HFF-Myc (cell line): ENCODE measurements at places on chromosomes 6 and 20.

- no peak for DNase-seq
Measured at GRCh38 chr20:2559279-2559626, 22.9 kb downstream of the TMC2 start.

DNA sequence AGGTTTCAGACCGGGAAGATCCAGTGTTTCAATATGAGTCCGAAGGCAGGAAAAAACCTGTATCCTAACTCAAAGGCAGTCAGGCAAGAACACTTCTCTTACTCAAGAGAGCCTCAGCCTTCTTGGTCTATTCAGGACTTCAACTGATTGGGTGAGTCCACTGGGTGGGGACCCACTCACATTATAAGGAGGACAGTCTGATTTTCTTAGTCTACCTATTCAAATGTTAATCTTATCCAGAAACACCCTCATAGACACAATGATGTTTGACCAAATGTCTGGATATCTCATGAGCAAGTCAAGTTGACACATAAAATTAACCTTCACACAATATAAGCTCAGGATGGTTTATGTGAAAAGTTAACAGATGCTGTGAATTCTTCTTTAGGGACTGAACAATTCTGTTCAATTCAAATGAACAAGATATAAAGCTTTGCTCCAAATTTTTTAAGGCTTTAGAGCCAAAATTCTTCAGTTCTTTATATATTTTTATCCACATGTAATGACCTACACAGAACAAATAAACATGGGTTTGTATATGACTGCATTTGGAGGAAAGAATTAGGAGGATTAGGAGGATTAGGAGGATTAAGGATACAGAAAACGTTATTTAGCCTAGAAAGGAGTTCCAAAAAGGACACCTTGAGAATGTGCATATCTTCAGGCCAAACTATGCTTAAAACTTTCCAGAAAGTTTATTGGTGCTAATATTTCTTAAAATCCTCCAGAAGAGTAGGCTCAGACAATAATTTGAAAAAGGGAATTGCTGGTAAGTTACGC lies 35.3 kb upstream of the LAMA2 start:
- no peak for DNase-seq

DNA sequence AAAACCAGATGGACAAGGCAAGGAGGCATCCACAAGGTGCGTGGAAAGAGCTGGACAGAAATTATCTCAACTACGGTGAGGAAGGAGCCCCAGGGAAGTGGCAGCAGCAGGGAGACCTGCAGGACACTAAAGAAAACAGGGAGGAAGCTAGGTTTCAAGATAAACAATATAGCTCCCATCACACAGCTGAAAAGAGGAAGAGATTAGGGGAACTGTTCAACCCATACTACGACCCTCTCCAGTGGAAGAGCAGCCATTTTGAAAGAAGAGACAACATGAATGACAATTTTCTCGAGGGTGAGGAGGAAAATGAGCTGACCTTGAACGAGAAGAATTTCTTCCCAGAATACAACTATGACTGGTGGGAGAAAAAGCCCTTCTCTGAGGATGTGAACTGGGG lies 26.8 kb downstream of the TRMT6 start:
- no peak for DNase-seq

DNA sequence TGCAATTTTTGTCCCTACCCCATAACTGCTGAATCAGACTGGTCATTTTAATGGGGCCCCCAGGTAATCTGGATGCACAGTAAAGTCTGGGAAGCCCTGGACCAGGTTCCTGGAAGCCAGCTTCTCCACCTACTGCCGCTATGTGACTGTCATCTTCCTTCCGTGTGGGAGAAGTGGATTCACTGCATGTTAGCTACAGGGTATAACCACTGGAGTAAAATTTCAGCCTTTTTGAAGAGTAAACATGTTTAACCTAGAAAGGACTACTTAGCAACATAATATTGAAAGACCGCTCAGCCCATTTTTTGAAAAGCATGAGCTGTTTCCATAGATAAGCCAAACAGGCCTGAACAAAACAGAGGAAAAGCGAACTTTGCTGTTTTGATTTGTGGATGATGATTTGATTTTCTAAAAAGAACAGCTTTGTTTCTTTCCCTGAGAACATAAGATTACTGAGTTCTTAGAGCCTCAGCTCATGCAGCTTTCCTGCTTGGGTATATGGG lies 208.1 kb downstream of the PLCB4 start:
- no peak for DNase-seq

GRCh38 chr6:21536280-21536766 lies 57.2 kb upstream of the SOX4 start:
- DNase-seq, result no peak

DNA sequence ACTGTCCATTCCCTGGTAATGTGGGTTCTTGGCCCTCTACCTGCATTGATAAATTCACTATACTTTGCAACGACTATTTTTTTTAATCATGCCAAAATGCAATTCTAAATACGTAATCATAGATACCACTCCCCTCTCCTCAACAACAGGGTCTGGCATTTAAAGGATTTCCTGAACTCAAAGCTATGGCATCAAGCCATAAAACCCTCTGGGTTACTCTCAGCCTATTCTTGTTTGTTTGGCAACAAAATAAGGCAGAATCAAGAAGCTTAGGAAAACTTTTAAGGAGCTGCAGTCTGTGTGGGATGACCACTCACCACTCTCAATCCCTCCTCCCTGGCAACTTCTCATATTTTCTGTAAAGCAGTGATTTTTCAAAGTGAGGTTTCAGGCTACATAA lies 669.9 kb upstream of the ID4 start:
- DNase-seq, result no peak

GRCh38 chr20:54237116-54237943 lies 29.4 kb downstream of the PFDN4 start:
- no peak for DNase-seq

GRCh38 chr6:80793411-80793810 lies 686.9 kb downstream of the BCKDHB start:
- DNase-seq, result no peak

DNA sequence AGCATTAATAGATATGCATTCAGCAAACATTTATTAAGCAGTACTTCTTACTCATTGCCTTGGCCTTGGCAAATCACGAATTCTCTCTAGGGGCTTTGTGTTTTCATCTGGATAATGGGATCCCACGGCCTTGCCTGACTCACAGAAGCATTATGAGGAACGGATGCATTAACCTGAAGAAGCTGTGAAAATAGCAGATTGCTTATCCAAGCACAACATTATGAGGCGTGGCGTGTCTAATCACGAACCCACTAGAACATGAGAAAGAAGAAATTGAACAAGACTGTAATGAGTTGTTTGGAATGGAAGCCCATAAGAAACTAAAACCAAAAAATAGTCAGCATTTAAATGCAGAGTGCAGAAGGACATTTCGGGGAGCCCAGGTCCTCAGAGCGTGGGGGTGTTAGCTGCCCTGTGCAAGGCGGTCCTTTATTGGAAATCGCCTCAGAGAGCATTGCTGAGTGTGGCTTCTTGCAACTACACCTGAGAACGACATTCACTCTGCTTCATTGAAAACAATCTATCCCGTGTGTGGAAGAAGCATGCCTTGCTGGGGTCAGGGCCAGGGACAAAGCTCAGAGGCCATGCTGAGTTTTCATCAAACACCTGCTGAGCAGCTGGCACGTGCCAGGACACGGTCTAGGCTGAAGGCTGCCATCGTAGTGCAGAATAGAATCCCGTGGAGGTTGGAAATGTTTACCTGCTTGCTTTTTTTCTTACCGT lies 179.9 kb downstream of the ZDHHC14 start:
- no peak for DNase-seq

- DNase-seq, result no peak
Measured at GRCh38 chr6:32655203-32655710, 11.2 kb downstream of the HLA-DQB1 start.

DNA sequence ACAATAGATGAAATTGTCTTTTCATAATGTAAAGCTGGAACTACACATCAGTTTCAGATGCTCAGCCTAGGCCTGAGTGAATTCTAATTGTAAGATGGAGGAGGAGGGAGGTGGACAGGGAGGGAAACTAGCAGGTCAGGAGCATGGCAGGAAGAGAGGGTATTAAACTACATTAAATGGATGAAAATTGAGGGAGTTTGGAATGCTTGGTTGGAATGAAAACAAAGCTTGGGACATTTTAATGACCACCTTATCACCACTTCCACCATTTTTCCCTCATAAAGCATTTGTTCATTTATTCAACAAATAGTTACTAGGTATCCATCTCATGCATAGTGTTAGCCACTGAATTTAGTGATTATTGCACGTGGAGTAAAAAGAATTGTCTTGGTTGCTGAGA lies 65.0 kb downstream of the KIZ start:
- no peak for DNase-seq

DNA sequence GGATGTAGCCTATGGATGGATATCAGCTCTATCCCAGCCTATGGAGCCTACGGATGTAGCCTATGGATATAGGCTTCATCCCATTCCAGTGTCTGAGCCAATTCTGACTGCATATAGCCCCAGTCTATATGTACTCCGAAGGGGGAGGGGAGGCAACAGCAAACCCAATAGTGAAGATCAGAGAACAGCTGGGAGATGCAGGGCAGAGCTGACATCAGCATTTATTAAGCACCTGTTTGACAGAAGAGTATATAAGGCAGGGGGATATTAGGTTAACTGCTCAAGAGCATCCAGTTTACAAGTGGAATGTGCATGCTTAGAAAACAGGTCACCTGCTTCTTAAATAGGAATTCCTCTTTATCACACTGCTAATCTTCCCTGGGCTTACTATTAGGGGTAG lies 85.2 kb downstream of the TNFAIP3 start:
- DNase-seq, result no peak

DNA sequence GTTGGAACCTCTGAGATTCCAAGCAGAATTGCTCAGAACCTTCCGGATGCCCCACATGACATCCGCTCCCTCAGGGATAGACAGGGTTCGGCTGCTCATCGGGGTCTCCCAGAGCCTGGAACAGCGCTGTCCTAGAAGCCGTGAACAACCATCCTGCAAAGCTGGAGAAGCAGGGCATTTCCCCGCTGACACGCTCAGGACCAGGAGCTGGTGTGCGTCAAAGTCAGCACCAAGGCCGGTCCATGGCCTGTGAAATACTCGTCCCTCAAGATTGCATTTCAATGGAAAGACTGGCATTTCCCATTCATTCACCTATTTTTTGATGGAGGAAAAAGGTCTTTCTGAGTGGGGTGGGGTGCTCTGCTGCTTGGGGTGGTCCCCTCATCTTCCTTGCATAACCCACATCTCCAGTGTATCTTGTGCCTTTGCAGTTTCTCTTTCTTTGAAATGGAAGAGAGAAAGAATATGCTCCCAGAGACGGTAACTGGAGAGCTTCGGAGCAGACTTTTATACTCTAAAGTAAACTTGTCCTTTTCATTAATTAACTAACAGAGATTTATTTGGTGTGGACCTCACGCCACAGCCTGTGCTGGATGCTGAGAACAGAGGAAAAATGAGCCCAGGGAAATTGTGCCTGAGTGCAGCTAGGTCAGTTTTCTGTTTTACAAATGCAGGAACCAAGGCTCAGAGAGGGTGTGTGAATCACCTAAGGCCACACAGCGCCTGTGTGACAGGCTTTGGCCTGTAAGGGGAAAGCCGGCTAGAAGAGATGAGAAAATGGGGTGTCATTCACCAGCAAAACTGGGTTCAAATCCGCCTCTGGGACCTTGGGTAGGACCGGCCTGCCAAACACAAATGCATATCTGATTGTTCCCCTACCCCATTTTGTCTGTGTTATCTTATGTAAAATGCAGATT lies 52.4 kb downstream of the RBM38 start:
- no peak for DNase-seq

DNA sequence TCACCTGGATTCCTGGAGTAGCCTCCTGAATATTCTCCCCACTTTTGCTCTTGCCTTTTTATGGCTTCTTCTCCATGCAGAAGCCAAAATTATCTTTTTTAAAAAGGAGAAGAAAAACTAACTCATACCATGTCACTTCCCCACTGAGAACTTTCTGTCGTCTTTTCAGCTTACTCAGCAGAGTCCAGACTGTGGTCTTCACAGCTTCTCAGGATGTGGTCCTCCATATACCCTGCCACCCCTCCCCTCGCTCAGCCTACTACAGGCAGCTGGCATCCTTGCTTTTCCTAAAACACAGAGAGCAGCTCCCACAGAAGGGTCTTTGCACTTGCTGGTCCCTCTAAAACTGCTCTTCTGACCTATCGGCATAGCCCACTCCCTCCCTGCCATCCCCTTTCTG lies 89.4 kb upstream of the ISM1 start:
- no peak for DNase-seq

DNA sequence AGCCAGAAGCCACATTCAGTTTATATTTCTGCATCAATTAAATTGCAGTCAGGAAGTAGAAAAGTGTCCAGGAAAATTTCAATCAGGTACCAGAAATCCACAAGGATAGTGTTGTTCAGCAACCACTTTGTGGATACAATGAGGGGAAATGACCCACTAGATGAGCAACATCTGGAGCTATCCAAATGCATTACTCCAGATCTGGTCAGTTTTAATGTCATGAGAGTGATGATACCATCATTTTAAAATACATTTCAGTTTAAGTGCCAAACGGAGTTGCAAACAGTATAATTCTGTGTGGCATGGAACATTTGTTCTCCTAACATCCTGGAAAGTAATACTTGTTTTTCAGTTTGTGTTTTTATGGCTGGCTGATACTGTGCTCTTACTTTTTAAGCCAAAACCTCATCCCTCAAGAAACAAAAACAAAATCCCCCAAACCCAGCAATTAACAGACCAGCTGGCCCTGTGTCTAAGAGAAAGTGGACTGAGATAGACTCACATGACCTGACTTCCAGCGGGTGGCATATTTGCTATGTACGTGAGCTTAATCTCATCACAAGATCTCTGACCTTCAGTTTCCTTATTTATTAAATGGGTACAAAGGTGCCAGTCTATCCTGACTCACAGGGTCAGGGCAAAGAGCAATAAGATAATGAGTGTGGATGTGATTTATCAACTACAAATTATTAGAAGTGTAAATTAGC lies 58.8 kb upstream of the CNKSR3 start:
- DNase-seq, result no peak

DNA sequence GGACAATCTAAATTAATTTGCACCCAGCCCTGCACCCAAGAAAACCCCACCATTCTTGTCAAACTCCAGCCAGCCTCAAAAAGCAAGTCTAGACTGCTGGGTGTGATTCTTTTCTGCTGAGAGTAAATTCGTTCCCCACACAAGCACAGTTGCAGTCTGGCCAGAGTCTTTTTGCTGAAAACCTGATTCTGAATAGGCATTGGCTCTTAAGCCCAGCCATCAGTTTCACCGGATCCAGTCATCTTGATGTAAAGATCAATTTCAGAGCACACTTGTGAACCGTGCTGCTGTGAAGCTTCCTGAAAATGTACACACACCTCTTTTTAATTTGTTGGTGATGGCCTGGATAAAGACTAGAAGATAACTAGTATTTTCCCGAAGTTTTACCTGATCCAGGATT lies 159.4 kb upstream of the GGTLC1 start:
- DNase-seq, result no peak

- no peak for DNase-seq
Measured at GRCh38 chr20:62999580-62999979, 7.2 kb downstream of the BHLHE23 start.
